MV-4-11 (cell line): ENCODE measurements at places on chromosomes 3 and 15.

DNA sequence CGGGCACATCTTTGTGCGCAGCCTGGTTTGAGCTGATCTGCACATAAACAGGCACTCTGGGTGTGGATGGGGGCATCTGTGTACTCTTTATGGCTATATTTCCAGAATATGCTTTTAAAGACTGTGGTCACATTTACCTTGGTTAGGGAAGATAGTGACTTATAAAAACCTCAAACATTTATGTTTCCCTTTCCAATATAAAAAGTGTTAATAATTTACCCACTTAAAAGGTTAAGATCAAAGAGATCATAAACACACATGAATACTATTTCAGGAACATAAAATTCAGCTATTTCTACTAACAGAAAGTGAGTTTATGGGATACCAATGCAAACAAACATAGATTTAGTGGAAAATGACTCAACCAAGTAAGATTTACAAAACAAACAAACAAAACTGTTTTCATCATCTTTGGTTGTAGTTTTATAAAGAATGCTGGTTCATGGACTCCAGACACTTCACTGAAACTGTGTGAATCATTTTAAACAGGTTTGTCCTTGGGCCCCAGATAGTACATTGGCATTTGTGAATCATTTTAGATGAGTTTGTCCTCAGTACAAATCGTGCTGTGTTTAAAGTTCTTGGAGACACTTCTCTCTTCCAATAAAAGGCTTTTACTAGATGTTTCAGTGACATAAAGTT lies 253.5 kb upstream of the CTDSPL start:
- DNase-seq: no peak

DNA sequence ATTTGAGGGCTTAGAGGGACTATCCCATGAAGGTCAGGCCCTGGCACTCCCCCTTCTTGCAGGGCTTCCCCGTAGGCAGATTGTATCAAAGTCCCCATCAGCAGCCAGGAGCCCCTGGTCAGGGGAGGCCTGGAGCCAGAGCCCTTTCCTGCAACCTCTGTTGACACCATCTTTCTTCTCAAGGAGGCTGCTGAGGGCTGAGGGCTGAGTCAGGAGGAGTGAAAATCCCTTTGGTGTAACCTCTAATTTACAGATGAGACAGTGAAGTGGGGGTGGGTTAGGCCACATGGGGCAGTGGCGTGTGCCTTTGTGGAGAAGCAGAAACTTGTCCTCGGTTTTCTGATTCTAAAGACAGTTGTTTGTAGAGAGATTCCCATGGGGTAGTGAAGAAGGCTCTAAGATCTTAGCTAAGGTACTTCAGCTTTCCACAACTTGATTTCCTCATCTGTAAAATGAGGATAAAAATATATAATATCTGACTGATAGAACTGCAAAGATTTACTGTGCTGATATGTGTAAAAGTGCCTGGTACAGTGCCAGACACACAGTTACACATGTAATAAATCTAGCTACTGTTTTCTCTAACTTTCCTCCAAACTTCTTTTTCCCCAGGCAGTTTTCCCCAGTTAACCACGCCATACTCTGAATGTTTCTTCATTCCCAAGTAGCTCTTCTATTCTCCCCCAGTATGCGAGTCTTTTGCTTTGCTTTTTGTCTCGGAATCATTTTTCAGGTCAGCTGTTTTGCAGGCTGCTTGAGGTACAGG lies 249.4 kb upstream of the TPM1 start:
- no peak for DNase-seq

- peak; percentile 53 for DNase-seq
These were observed 35.6 kb upstream of the LIPC start for GRCh38 chr15:58396181-58396580.

- DNase-seq: no peak
These were observed 400.4 kb downstream of the WDR72 start for GRCh38 chr15:53359038-53359437.

DNA sequence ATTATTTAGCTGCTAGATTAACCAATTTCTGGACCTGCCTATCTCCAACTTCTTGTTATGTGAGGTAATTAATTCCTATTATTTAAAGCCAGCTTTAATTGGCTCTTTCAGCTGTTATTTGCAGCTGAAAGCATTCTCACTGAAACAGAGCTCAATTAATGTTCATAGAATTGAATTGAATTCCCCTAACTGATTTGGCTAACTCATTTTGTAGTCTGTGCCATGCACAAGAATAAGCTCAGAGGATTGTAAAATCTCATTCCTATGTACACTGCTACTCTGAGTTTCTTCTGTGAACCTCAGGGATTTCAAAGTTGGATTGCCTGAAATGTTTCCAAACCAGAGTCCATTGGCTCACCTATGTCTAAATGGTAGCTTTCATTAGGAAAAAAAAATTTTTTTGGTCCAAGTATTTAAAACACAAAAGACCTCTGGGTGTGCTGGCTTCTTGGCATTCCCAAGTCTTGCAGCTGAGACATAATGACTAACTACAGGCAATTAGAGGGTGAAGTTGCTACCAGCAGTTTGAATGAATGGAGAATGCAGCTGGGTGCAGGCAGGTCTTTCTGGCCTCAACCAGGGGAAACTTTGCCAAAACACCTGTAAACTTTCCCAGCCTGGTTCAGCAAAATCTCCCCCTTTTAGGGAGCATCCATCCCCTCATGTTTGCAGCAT lies 134.3 kb downstream of the EDEM1 start:
- no peak for DNase-seq

GRCh38 chr3:150603980-150604319 lies 829 bp downstream of the SELENOT start:
- no peak for DNase-seq

DNA sequence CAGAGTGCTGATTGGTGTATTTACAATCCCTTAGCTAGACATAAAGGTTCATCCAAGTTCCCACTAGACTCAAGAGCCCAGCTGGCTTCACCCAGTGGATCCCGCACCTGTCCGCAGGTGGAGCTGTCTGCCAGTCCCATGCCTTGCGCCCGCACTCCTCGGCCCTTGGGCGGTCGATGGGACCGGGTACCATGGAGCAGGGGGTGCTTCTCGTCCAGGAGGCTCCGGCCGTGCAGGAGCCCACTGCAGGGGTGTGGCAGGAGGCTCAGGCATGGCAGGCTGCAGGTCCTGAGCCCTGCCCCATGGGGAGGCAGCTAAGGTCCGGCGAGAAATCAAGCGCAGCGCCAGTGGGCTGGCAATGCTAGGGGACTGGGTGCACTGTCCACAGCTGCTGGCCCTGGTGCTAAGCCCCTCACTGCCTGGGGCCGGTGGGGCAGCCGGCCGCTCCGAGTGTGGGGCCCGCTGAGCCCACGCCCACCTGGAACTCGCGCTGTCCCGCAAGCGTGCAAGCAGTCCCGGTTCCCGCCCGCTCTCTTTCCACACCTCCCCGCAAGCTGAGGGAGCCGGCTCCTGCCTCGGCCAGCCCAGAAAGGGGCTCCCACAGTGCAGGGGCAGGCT lies 1206.3 kb downstream of the OTOL1 start:
- no peak for DNase-seq

DNA sequence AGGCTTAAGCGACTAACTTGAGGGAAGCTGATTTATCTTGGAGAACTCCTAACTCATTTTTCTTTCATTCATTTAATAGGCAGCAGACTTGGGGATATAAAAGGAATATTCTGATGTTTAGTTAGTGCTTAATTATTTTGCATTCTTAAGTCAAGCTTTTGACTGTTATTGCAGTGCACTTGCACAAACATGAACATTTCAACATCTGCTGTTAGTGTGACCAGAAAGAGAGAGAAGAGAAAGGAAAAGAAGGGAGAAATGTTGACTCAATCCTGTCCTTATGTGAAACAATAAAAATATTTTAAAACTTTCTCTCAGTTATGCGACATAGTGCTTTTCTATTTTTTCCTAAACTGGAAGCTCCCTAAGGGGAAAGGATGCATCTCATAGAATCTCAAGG lies 507.8 kb downstream of the LPP start:
- DNase-seq: no peak
